ENCODE measurements at places on chromosomes 12 and 14.
A peak's percentile ranks its signal among the peaks of the same experiment; 100 is the strongest.

- no peak for DNase-seq
Measured at GRCh38 chr12:82082501-82082900, 275.7 kb downstream of the CCDC59 start.

- DNase-seq = no peak
Measured at GRCh38 chr12:103572312-103573045, 14.6 kb upstream of the STAB2 start.

DNA sequence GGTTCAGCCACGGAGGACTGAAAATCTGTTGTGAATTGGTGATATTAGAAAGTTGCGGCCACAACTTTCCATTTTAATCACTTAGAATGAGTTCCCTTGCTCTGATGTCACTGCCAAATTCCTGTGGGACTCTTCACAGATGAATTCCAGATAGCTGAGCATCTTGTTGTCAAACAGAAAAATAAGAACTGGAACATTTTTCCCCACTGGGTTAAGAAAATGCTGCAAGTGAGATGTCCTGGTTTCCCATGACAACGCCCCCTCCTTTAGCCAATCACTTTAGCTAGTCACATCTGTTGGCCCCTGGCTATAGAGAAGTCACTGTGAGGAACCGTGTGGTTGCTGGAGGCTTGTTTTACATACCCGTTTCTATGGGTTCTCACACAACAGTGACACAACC lies 135.9 kb downstream of the KTN1 start:
- DNase-seq = no peak

DNA sequence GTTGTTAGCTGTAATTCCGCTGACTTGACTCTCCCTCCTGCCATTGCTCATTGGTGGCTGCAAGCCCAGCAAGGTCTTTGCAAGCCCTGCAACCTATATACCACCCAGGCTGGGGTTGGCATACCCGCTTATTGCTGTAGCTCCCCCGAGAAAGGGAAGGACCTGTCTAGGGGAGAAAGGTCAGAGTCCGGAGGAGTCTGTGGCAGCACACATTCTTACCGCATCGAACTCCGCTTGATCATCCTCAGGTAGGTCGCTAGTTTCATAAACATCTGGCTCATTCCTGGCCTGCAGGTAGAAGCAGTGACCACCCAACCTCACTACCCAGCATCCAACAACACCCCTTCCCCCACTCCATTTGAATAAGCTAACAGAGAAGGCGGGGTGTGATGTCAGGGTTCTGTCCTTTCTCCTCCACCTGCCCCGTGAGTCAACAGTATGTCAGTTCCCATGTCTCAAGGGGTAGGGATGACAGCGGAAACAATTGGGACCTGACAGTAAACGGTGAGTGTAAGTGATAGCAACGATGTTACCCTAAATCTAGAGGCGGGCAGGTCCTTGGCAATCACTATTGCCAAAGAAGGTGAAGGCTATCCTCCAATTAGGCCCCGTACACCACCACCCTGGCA lies 1.1 kb downstream of the DCTN2 start:
- DNase-seq = no peak

DNA sequence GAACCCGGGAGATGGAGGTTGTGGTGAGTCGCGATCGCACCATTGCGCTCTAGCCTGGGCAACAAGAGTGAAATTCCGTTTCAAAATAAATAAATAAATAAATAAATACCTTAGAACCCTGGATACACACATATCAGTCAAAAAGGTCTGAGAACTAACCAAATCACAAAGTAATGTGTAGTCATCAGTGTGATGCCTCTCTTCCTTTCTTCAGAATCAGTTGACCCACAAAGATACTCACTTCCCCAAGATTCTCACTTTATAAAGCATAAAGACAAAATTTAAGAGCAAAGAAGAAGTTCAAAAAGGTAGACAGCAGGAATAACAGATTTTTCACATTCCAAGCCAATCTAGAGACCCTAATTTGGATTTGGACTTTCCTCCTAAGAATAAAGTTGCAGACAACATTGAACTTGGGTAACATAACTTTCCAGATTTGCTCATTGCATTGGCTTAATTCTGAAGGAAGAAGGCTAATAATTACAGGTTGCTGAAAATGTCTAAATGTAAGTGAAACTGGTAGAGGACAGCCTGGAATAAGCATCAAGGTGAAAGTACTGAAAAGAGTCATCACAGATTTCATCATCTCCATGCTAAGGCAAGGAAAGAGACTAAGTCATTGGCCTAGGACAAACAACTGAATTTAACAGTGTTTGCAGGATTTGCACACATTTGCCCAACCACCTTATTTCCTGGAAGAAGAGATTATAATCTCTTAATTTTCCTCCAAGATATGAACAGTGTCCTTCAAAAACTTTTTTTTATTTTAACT lies 17.4 kb downstream of the TMED10 start:
- DNase-seq = no peak

GRCh38 chr14:41062826-41063225 lies 543.9 kb upstream of the LRFN5 start:
- DNase-seq = no peak

DNA sequence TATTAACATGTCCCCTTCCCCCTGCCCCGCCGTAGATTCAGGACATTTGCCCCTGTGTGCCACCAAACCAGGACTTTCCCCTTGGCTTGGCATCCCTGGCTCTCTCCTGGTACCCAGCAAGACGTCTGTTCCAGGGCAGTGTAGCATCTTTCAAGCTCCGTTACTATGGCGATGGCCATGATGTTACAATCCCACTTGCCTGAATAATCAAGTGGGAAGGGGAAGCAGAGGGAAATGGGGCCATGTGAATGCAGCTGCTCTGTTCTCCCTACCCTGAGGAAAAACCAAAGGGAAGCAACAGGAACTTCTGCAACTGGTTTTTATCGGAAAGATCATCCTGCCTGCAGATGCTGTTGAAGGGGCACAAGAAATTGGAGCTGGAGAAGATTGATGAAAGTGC lies 28.9 kb downstream of the HRK start:
- DNase-seq = no peak

DNA sequence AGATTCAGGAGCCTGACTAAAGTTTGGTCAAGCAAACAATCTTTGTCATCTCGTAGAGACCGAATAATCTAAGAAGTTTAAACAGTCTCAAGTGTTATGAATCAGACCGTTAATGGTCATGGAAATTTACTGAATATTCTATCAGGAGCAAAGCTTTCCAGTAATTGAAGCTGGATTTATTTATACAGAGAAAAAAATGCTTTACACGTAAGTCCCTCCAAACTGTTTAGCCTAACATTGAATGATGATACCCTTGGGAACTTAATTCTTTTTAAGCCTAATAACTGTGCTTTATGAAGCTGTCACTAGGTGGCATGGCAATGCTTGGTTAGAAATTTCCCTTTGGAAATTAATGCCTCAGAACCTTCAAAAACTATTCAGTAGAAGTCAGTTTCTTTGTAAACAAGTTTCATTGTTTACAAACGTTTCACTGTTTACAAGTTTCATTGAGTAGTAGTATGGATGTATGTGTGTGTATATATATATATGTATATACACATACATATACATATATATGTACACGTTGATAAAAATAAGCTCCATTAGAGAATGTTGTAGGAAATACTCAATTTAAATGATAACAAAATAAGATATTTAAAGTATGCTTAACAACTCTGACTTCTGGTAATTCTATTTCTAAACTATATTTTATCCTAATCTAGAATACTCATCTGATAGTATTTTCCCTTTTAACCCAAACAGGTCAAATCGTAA lies 32.1 kb downstream of the DEPDC4 start:
- peak; percentile 4 for DNase-seq
